ENCODE measurements at places on chromosomes 4 and X.
A peak's percentile ranks its signal among the peaks of the same experiment; 100 is the strongest.

- DNase-seq: no peak
These were observed 8.9 kb upstream of the HTRA3 start for GRCh38 chr4:8260656-8261111.

- no peak for DNase-seq
These were observed 227.2 kb downstream of the SNCA start for GRCh38 chr4:89609756-89610155.

- no peak for DNase-seq
These were observed 36.7 kb upstream of the TLR3 start for GRCh38 chr4:186032259-186032658.

DNA sequence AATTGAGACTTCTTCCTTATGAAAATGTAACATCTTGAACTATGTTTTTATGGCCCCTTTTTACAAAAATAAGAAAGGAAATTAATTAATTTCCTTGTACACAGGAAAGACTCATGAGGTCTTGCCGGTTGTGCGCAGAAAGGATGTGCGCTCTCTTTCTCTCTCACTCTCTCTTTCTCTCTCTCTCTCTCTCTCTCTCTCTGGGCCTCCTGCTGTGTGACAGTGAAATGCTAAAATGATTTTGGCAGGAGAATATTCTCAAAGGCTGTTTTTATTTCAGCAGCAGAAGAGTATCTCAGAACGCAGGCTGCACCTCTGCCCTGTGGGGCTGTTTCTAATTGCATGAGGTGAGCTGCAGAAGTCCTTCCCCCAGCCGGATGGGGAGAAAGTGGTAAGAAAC lies 349.0 kb downstream of the MID1IP1 start:
- DNase-seq: no peak

DNA sequence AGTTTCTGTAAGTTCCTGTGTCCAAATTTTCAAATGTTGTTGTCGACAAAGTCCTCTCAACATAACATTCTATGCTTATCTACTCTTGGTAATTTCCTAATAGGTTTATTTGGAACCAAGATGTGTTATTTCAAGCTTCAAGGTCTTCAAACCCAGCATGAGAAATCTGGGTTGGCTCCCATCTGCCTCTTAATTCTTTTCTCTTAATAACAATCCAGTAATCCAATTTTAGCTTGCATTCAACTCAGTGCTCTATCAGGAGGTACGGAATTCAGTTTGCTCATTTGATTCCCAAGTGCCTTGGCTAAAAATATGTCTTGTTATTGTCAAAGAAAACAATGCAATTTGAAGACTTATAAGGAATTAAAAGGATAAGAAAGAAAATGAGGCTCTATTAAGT lies 235.5 kb upstream of the MID1 start:
- DNase-seq: no peak

DNA sequence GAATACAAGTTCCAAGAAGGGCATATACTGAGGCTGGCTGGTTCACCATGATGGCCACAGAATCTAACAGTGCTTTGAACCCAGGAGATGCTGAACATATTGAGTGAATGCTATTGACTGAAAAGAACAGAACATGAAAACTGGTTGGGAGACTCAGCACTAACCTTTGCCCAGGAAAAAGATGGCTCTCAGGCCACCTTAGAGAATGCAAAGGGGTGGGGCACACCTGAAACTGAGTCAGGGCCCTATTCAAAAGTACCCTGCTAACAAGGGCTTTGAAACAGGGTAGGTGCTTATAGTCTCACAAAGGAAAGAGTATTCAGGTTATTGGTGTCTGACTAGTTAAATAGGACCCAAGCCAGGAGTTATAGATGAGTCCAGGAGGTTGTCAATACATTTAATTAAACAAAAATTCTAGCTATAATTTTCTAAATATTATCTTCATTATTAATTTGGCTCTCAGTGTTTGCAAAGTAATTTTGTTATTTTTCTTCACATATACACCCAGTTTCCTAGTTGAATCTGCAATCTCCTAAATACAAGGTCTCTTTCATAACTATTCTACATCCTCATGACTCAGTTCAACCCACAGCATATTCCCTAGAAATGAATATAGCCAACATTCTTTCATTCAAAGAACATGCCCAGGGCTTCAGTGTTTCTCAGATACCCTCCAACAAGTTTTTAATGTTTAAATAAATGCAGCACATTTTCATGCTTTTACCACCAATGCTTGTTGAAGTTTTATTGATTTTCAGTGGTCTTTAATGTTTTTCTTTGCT lies 144.2 kb upstream of the RAPGEF2 start:
- no peak for DNase-seq

DNA sequence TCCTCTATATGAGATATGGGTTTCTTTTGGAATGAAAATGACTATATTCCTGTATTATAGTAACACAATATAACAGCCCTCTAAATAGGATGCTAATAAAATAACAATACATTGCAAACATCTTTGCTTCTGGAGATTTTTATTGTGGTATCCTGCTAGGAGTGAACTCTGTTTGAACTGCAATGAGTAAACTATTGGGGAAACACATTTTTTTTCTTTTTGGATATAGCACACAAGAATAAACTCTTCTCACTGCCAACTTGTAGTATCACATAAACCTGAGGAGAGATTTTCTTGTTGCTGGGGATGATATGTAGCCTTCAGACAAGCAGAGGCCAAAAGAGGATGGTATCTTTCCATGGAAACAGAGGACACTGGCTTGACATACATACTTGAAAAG lies 238.2 kb downstream of the C4orf33 start:
- no peak for DNase-seq

DNA sequence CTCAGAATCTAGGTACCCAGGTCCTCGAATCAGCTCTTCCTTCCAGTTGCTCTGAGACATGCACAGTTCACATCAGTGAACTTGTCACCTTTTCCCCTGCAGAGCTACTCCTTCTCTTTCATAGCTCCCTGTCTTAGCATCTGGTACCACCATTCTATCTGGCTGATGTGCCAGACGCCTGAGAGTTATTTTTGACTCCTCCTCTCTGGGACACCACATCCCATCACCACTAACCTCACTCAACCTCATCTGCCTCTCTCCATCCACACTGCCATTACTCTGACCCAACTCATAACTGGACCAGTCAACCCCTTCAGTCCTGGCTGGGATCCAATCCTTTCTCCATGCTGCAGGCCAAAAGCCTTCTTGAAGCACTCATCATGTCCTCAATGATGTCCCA lies 44.5 kb downstream of the SLC2A9 start:
- no peak for DNase-seq

DNA sequence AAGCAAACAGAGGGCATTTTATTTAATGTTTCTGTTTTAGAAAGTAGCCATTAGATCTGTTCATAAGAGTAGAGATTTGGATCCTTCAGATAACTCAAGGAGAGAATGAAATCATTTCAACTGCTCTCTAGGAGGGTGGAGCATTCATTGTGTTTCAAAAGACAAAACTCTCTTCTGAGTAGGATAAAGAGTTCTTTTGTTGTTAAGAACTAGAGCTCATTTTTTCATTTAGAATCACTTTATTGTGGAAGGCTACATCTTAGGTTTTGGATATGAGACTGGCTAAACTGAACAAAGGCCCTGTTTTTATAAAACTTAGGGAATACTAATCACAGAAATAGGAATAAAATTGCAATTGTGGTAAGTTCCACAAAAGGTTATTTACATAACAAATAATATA lies 193.9 kb upstream of the PCDH10 start:
- DNase-seq: no peak

DNA sequence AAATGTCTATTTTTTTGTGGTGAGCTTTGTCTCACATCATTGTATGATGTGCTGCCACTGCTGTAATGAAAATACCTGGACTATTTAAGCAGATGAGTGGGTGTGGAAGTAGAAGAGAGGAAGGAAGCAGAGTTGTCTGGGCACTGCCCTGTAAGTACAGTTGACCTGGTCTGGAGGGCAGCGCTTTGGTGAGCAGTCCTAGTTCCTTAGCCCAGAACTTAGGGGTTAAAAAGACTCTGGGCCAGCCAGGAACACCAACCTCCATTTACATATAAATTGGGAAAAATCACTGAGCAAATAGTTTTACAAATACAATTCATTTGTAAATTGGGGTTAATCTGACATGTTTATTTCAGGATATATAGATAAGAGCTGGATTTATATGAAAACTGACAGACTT lies 347.1 kb upstream of the FAT1 start:
- DNase-seq: no peak

DNA sequence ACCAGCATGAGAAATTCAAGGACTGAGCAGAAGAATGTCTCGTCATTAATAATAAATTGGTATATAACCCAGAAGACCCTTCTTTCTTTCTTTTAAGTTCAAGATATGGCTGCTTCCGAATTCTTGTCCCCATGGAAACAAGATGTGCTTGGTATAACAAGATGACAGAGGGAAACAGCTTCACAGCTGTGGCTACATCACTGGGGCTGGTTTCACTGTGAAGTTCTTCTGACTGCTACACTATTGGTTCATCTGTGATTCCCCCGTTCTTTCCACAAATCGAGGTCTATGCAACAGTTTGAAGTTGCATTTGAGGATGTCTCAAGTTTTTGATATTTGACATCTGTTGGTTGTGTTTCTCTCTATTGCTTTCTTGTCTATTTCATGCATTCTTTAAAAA lies 12.3 kb upstream of the DTHD1 start:
- no peak for DNase-seq

- no peak for DNase-seq
These were observed 22.2 kb downstream of the PDGFC start for GRCh38 chr4:156949373-156949814.

DNA sequence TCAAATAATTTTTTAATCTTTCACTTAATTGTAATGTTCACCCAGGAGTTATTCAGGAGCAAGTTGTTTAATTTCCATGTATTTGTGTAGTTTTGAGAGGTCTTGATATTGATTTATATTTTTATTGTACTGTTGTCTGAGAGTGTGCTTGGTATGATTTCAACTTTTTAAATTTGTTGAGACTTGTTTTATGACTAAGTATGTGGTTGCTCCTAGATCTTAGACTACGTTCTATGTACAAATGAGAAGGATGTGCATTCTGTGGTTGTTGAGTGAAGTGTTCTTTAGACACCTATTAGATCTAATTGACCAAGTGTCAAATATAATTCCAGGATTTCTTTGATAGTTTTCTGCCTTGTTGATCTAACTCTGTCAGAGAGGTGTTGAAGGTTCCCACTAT lies 353.3 kb upstream of the GNPDA2 start:
- DNase-seq: no peak

- no peak for DNase-seq
These were observed 94.5 kb downstream of the RAPGEF2 start for GRCh38 chr4:159197260-159197884.

DNA sequence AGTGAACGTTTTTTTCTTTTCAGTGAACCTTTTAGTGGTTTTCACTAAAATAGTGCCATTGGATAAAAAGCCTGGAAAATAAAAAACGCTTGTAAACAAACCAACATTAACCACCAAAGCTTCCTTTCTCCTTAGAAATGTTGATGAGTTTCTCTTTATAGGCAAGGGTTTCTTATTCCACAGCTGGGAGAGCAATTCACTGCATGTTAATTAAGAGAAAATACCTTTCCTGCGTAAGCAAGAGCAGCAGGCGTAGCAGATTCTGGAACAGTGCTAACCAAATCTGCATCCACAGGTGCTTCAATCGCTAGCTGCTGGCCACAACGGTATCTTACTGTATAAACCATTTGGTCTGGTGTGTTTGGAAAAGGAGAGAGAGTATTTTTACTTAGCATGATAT lies 13.3 kb upstream of the AASDH start:
- no peak for DNase-seq

GRCh38 chrX:140274811-140275525 lies 229.9 kb downstream of the SOX3 start:
- no peak for DNase-seq

DNA sequence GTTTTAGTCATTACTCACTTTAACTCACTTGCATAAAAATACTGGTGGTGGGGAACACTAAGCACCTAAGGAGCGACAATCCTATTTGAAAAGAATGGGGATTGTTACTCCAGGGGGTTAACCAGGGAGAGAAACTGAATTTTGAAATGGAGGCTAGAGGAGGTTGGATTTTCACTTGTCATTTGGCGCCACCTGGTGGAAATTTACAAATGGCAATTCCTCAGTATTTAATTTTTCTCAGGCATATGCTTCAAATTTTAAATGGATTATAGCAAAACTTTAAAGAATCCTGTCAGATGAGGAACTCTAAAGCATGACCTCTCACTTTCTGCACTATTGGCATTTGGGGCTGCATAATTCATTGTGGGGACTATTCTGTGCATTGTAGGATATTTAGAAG lies 2.7 kb upstream of the GEMIN8 start:
- DNase-seq: peak; percentile 12

GRCh38 chr4:2354118-2354517 lies 64.3 kb downstream of the ZFYVE28 start:
- DNase-seq: no peak

DNA sequence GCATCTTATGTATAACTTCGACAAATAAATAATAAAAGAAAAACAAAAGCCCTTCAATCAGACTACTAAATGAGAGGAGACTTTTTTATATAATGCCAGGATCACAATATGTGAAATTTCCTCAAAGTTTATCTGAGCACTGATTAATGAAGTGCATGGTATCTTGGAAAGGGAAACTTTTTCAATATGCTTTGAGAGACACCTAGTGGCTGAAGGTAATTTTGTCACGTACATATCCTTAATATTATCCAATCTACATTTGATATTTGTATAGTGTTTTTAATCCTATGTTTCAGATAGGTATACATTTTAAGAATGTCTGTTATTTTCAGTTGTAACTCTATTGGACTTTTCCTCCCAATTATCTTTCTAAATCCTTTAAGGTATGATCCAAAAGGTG lies 146.8 kb downstream of the KLHL4 start:
- DNase-seq: no peak

DNA sequence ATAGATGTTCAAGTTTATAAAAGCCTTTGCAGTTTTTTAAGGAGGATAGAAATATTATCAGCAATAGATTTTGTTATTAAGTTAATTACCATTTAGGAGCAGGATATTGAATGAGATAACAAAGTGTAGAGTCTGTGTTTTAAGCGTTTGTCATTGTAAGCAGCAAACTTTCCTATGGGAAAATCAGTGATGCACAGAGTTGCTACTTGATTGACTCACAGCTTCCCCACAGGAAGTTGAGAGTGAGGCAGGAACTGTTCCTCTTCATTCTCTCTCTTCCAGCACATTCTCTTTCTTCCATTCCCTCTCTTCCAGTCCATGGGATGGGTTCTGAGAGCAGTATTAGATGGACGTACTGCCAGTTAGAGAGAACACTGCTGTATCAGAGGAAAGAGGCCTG lies 867.7 kb upstream of the AGA start:
- DNase-seq: no peak

- DNase-seq: no peak
These were observed 57.2 kb downstream of the CPZ start for GRCh38 chr4:8649631-8650361.

DNA sequence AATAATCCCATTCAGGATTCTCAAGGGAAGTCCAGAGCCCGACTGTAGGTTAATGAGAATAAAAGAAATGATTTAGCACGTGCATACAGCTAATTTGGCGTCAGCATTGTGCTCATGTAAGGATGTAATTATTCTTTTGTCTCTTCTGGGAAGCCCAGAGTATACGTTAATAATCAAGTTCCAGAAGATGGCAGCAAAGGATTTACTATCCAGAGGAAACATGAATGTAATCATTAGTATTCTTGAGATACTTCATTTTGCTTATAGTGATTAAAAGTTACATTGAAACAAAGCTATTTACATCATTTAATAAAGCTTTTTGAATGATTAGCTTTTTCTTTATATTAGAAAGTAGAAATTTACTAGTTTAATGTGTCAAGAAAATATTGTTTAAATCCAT lies 27.1 kb upstream of the MAP9 start:
- peak; percentile 15 for DNase-seq

GRCh38 chr4:163697121-163697520 lies 202.6 kb downstream of the TMA16 start:
- no peak for DNase-seq

GRCh38 chr4:106677213-106677612 lies 308.6 kb upstream of the GIMD1 start:
- DNase-seq: no peak

Data from NCI-H2029 (cell line).